Left renal cortex interstitium (tissue), 4 donors: ENCODE measurements at places on chromosomes 6 and 20.

DNA sequence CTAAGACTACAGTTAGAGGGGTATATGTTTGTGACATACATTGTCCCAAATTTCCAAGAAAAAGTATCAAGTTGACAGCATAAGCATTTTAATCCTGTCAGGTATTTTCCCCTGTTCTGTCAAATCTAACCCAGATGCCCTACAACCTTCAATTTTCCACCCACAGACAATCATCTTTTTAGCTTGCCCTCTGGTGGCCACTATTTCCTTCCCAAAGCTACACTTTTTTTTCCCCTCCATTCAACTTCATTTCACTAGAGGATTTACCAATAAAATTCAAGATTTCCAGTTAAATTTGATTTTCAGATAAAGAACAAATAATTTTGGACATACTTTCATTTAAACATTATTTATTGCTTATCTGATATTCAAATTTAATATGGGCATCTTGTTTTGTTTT lies 286.6 kb downstream of the TENT5A start:
- DNase-seq = no peak

GRCh38 chr6:168302534-168302933 lies 17.0 kb downstream of the DACT2 start:
- DNase-seq = no peak

GRCh38 chr6:132391391-132392269 lies 9.6 kb downstream of the MOXD1 start:
- peak; percentile 65 for DNase-seq

GRCh38 chr6:37822851-37823682 lies 3.5 kb downstream of the ZFAND3 start:
- no peak for DNase-seq
